Activated T-helper 1 cell treated with anti-CD3 and anti-CD28 coated beads, Interleukin-12 subunit alpha, Interleukin-12 subunit beta, Interleukin-2, Interleukin-4 antibody, amounts not matched to agents 30 ng/mL and 10 ng/mL and 1 ng/mL, durations not matched to agents 14 hours and 24 hours and 36 hours (primary cell): ENCODE measurements at places on chromosomes 7 and 10. TPM values are rescaled to one million over a fixed set of nuclear protein-coding genes. Genes with fewer than 3 reads are reported as not detected.

- H3K27me3 ChIP-seq: peaks cover 18% of the 10 kb centered on the region
- H3K4me1 ChIP-seq: no peaks in the 10 kb centered on the region
- no peak overlapping the region for H3K4me3 ChIP-seq
- H3K36me3 ChIP-seq: no peaks in the 10 kb centered on the region
Measured at GRCh38 chr10:77641788-77642397, 4.3 kb upstream of the KCNMA1 start.

Gene CCDC172
- not detected in 2 replicates for total RNA-seq

DNA sequence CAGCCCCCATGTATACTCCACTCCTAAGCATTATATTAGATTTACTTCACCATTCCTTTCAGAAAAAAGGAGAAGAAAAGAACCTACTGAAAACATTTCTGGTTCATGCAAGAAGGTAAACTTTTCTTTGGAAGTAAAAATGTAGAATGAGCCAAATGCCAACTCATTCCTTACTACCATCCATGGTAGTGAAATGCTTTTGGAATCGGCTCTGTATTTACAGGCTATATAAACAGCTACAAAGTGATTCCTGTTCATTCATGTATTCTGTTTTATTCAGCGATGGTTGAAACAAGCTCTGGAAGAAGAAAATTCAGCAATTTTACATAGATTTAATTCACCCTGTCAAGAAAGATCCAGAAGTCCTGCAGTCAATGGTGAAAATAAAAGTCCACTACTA lies 91.6 kb downstream of the KMT2E start:
- H3K27ac ChIP-seq: peak overlapping the region; percentile 58
- no peak overlapping the region for H3K4me3 ChIP-seq
- H3K36me3 ChIP-seq: peaks cover 43% of the 10 kb centered on the region
- no peak for DNase-seq
- peaks cover 19% of the 10 kb centered on the region for H3K4me1 ChIP-seq
- no peaks in the 10 kb centered on the region for H3K27me3 ChIP-seq

DNA sequence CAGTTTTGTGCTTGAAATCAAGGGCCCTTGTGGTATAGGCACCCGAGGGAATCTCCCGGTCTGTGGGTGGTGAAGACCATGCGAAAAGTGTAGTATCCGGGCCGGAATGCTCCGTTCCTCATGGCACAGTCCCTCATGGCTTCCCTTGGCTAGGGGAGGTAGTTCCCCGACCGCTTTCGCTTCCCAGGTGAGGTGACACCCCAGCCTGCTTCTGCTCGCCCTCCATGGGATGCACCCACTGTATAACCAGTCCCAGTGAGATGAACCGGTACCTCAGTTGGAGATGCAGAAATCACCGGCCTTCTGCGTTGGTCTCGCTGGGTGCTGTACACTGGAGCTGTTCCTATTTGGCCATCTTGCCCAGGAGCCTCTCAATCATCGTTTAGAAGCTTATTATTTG lies 195.7 kb upstream of the POT1 start:
- H3K4me1 ChIP-seq: no peaks in the 10 kb centered on the region
- H3K4me3 ChIP-seq: no peak overlapping the region
- no peak overlapping the region for H3K27ac ChIP-seq
- no peaks in the 10 kb centered on the region for H3K27me3 ChIP-seq
- H3K36me3 ChIP-seq: no peaks in the 10 kb centered on the region

- H3K36me3 ChIP-seq: no peaks in the 10 kb centered on the region
- H3K4me3 ChIP-seq: no peak overlapping the region
- H3K27ac ChIP-seq: no peak overlapping the region
- no peaks in the 10 kb centered on the region for H3K27me3 ChIP-seq
- DNase-seq: no peak
Measured at GRCh38 chr7:137618748-137619147, 228.0 kb downstream of the DGKI start.

Gene GNAT3
- total RNA-seq: not detected in 2 replicates

DNA sequence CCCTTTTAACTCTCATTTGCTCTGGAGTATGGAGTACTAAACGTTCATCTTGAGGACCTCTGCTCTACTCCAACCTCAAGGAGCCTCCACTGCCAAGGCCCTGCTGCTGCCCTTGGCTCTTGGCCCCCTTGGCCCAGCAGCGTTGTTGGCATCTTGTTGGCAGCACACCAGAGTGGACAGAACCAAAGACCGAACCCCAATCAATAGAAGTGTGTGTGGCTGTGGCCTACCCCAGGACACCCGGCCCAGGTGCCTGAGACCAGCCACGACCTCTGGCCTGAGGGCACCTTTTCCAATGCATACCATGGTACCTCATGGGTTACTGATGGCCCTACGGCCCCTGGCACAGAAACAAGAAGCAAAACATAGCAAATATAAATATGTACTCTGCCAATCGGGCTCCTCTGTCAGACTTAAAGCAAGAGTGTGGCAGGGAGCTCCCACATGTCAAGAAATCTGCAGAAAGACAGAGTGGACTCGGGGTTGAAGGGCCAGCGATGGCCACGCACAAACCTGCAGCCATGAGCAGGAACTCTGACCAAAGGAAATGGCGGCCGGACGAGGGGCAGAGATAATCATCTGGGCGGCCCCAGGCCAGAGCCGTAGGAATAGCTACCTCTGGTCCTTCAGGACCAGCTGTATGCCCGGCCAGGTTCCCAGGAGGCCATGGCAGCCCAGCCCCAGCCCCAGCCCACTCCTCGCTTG lies 2.9 kb downstream of the NPC1L1 start:
- no peak for DNase-seq
- no peaks in the 10 kb centered on the region for H3K36me3 ChIP-seq
- H3K4me3 ChIP-seq: no peak overlapping the region
- H3K4me1 ChIP-seq: no peaks in the 10 kb centered on the region
- no peaks in the 10 kb centered on the region for H3K27me3 ChIP-seq

- DNase-seq: no peak
- H3K4me3 ChIP-seq: no peak overlapping the region
- H3K4me1 ChIP-seq: peaks cover 4% of the 10 kb centered on the region
- H3K27me3 ChIP-seq: no peaks in the 10 kb centered on the region
- H3K27ac ChIP-seq: no peak overlapping the region
- H3K36me3 ChIP-seq: no peaks in the 10 kb centered on the region
Measured at GRCh38 chr7:23235813-23236221, 10.8 kb upstream of the GPNMB start.

DNA sequence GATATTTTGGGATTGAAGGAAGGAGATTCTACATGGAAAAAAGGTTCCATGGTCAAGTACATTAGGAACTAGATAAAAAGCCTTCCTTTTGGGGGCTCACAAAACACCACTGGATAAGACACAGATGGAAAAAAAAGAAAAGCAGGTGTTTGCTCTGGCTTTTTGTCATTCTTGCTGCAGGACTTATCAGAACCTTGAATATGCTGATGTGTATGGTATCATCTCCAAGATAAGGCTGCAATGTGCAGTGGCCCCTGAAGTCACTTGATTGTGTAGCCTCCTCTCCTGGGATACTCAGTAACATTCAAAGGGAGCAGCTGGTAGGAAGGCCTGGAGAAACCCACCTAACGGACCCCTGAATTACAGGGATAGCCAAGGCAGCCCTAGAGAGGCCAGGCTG lies 54.1 kb upstream of the CARD11 start:
- H3K27me3 ChIP-seq: no peaks in the 10 kb centered on the region
- DNase-seq: no peak
- peaks cover 50% of the 10 kb centered on the region for H3K4me1 ChIP-seq
- peaks cover 6% of the 10 kb centered on the region for H3K36me3 ChIP-seq

DNA sequence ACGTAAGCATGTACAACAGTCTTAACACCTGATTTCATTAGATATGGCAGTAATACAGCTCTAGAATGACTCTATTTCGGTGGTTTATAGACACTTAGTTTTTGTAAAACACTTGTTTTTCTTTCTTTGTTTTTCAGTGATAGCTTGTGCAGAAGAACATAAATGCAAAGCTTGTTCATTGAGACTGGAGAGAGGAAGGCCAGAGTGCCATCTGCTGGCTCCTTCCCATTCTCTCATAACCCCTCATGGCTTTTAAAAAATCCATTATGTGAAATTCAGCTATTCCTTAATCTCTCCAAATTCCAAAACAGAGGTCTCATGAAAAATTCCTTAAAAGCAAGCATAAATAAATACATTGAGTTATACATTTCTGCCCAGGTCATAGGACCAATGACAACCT lies 76.3 kb downstream of the CACNB2 start:
- no peak for DNase-seq
- no peaks in the 10 kb centered on the region for H3K27me3 ChIP-seq
- no peaks in the 10 kb centered on the region for H3K36me3 ChIP-seq
- no peaks in the 10 kb centered on the region for H3K4me1 ChIP-seq

GRCh38 chr7:2508327-2509215 lies 11.0 kb upstream of the LFNG start:
- H3K4me3 ChIP-seq: peak overlapping the region; percentile 71
- H3K27ac ChIP-seq: peak overlapping the region; percentile 74
- H3K4me1 ChIP-seq: peaks cover 42% of the 10 kb centered on the region
- peak; percentile 63 for DNase-seq

- no peak for DNase-seq
- no peak overlapping the region for H3K4me3 ChIP-seq
- peaks cover 7% of the 10 kb centered on the region for H3K4me1 ChIP-seq
- H3K36me3 ChIP-seq: no peaks in the 10 kb centered on the region
- no peak overlapping the region for H3K27ac ChIP-seq
Measured at GRCh38 chr7:2459674-2460073, 16.5 kb downstream of the GRIFIN start.

DNA sequence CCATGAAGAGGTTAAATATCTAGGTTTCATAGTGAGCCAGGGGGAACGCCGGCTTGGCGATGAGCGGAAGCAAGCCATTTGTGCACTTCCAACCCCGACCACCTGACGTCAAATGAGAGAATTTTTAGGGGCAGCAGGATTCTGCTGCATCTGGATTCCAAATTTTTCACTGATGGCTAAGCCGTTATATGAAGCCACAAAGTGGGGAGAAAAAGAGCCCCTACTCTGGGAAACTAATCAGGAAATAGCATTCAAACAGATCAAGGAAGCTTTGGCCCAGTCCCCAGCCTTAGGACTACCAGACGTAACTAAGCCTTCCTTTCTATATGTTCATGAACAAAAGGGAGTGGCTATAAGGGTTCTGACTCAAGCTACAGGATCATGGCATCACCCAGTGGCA lies 12.9 kb upstream of the ADCK2 start:
- H3K27ac ChIP-seq: no peak overlapping the region
- no peak overlapping the region for H3K4me3 ChIP-seq
- peaks cover 17% of the 10 kb centered on the region for H3K4me1 ChIP-seq
- no peaks in the 10 kb centered on the region for H3K36me3 ChIP-seq
- DNase-seq: no peak

DNA sequence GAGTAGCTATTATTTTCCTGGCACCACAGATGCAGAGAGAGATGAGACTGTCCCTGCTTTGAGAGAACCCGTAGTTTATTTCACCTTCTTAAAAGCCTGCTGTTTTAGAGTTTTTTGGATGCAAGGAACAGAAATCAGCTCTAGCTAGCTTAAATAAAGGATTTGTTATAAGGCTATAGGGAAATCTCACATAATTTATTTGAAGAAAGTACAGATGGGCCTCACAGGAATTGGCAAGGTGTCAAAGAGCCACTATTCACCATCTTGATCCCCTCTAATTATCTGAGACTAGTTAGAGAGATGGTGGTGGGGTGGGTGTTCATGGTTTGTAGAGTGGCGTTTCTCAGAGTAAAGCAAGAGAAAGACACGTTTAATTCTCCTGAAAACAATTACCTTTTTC lies 7.3 kb downstream of the KMT2E start:
- H3K4me1 ChIP-seq: peaks cover 73% of the 10 kb centered on the region
- peaks cover 21% of the 10 kb centered on the region for H3K36me3 ChIP-seq
- no peak overlapping the region for H3K27ac ChIP-seq
- no peaks in the 10 kb centered on the region for H3K27me3 ChIP-seq
- H3K4me3 ChIP-seq: no peak overlapping the region

Gene CHST3
- total RNA-seq: 0.16 and 0.22 TPM in 2 replicates

DNA sequence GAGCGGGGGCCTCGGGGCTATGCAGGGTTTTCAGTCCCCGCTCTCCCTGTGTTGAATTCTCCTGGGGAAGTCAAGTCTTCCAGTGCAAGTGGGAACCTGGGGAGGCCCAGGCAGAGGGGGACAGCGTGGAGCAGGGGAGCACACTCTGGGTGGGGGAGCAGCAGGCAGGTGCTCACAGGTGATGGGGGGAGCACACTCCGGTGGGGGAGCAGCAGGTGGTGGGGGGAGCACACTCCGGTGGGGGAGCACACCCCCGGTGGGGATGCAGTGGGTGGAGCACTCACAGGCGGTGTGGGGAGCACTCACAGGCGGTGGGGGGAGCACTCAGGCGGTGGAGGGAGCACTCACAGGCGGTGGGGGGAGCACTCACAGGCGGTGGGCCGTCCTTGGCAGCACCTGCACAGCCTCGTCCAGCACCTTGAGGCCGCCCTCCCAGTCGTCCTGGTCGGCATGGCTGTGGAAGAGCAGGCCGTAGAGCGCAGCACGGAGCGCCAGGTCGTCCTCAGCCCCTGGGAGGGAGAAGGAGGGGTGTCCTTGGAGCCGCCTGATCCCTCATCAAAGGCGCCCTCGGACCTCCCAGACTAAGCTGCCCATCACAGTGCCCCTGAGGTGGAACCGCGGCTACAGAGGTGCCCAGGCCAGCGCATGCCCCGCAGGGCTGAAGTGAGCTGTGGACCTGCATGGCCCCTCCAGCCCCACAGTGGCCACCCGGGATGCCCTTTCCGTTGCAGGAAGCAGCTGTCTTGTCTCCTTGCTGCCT lies 56.7 kb downstream of the CFAP46 start:
- no peak overlapping the region for H3K4me3 ChIP-seq
- peaks cover 2% of the 10 kb centered on the region for H3K27me3 ChIP-seq
- no peaks in the 10 kb centered on the region for H3K36me3 ChIP-seq
- no peak overlapping the region for H3K27ac ChIP-seq
- no peaks in the 10 kb centered on the region for H3K4me1 ChIP-seq
- no peak for DNase-seq

GRCh38 chr7:34104115-34104514 lies 198.8 kb downstream of the BMPER start:
- H3K27ac ChIP-seq: no peak overlapping the region
- DNase-seq: no peak
- H3K36me3 ChIP-seq: no peaks in the 10 kb centered on the region
- no peaks in the 10 kb centered on the region for H3K27me3 ChIP-seq

- no peak for DNase-seq
- peaks cover 7% of the 10 kb centered on the region for H3K27me3 ChIP-seq
- no peaks in the 10 kb centered on the region for H3K4me1 ChIP-seq
- H3K4me3 ChIP-seq: no peak overlapping the region
Measured at GRCh38 chr7:31192986-31193385, 140.9 kb downstream of the ADCYAP1R1 start.
